Activated T-helper 1 cell treated with anti-CD3 and anti-CD28 coated beads, Interleukin-12 subunit alpha, Interleukin-12 subunit beta, Interleukin-2, Interleukin-4 antibody, amounts not matched to agents 30 ng/mL and 10 ng/mL and 1 ng/mL, durations not matched to agents 14 hours and 24 hours and 36 hours (primary cell): ENCODE measurements at places on chromosomes 7 and 10.

DNA sequence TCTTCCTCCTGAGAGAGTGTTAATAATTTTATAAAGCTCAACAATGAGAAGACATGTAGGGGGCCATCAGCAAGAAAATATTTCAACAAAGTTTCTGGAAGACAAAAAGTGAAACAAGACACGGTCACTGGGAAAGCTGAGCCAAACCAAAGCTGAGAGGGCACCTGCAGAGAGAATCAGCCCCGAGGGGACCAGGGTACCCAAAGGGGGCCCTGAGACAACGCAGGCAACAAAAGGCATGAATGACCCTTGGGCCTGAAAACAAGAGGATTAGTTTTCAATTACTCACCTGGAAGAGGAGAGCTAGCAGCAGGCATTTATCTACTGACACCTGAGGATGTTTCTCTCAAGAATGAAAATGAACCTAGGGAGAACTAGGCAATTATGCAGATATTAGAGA, 461.2 kb upstream of the MGMT start:
- DNase-seq: no peak

GRCh38 chr7:47738563-47739166, 156.8 kb upstream of the TNS3 start:
- DNase-seq: no peak

DNA sequence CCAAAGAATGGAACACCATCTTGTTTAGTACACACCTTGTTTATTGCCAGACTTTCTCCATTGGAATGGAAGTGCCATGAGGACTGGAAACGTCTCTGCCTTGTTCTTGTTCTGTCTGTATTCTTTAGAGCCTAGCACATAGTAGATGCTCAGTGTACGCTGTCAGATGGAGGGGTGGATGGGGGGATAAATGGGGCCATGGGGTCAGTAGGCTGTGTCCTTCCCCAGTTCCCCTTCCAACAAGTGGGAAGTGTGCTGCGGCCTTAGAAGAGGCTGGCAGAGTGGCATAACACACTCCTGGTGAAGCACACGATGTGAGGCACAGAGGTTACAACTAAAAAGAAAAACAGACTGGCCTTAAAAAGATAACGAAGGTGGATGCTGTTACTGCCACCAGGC, 61.9 kb downstream of the TMEM209 start:
- DNase-seq: no peak

- no peak for DNase-seq
Measured at GRCh38 chr10:120538091-120538490, 81.1 kb downstream of the PLPP4 start.

DNA sequence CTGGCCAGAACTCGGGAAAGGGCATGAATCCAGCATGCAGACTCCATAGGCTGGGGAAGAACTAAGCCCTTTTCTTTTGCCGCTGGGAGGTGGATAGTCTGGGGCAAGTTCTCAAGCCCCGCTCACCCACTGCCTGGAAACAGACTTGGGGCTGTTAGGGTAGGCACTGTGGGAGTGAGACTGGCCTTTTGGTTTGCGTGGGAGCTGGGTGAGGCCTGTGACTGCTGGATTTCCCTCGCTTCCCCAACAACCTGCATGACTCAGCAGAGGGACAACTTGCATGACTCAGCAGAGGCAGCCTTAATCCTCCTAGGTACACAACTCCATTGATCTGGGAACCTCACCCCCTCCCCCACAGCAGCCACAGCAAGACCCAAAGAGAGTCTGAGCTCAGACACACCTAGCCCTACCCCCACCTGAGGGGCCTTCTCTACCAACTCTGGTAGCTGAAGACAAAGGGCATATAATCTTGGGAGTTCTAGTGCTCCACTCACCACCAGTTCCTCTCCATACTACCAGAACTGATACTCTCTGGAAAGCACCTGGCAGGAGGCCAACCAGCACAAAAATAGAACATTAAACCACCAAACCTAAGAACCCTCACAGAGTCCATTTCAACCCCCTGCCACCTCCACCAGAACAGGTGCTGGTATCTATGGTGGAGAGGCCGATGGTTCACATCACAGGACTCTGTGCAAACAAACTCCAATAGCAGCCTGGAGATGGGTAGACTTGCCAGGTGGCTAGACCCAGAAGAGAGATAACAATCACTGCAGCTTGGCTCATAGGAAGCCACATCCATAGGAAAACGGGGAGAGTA, 81.4 kb upstream of the LAMB4 start:
- no peak for DNase-seq

DNA sequence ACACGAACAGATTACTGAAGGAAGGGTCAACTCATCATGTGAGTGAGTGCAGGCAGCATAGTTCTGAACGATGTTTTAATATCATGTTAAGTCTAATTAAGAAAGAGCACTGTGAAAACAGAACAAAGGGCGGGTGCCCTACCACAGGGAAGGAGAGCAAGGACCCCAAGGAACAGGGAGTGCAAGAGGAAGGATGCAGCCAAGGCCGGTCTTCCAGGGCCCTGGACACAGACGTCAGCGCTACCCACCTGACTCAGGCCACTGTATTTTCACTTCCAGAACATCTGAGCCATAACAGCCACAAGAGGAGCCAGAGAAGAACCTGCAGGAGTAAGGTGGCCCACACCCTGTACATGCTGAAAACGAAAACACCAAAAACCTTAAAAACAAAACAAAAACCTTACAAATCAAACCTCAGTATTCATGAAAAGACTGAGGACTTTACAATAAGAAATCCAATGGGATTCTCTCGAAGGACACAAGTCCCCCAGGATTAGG, 506.1 kb upstream of the AKR1E2 start:
- DNase-seq: no peak

DNA sequence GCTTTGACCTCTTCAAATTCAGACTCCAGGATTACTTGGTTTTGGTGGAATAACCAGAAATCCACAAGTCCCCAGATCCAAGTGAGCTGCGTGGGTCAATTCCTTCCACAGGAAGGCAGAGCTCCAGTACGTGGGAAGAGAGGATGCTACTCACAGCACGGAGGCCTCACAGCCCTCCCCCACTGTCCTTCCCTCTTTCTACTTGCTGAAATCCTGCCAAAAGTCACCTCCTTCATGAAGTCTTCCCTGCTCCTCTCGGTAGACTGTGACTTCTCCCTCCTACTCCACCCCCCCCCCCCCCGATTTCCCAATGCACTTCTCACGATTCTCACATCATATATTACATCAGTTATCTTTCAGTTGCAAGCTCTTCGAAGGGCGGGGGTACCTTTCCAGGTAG, 12.3 kb downstream of the CAMK2G start:
- no peak for DNase-seq

DNA sequence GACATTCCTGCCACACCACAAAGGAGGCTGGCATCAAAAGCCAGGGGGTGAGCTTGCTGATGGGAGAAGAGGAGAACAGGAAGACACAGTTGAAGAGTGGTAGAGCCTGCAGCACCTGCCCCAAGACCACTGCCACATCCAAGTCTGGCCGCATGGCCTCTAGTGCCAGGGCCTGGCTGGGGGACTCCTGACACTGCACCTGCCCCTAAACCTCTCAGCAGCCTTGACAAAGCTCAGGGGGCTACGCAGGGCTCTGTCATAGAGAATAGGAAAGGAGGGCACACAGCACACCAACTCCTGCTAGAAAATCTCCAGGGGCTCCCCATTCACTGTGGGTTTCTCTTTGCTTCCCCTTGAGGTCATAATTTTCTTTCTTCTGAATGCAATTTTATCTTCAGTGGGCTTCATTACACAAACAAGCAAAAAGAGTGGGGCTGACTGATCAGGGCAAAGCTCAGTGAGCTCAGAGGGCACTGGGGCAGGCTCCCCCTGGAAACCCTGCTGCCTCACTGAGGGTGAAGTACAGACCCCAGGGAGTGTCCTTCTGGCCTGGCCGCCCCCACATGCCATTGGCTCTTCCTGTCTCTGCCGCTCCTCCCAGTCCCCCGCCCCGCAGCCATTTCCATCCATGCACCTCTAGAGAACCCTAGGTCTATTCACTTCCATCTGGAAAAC, 37.2 kb downstream of the VOPP1 start:
- DNase-seq: no peak

DNA sequence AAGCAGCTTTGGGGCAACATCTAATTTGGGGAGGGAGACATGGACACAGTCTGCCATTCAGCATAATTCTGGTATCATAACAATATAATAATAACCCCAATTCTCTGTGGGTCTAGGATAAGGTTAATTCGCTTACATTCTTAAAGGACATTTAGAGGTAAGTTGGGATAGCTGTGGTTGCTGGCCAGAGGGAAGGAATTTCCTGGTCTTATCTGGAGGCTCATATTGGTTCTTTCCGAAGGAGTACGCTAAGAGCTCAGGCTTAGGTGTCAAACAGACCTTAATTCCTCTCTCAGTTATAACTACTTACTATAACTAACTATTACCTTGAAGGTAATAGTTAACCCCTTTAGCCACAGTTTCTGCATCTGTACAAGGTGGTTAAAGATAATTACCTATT, 68.8 kb downstream of the SPAG6 start:
- no peak for DNase-seq

DNA sequence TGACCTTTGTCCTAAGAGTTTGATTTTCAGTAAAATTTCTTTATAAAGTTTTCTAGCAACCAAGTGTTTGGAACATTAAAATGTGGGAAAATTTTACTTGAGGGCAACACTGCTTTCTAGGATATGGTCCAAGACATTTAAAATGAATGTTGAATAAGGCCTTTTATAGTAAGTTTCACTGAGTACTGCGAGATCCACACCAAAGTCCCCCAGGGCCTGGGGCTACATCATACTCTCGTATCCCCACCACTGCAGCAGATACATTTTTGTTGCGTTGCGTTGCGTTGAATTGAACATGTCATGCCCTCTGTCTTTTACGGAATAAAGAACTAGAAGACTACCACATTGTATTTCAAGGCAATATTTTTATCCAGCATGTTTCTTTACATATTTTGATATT, 44.5 kb downstream of the PRTFDC1 start:
- DNase-seq: no peak

DNA sequence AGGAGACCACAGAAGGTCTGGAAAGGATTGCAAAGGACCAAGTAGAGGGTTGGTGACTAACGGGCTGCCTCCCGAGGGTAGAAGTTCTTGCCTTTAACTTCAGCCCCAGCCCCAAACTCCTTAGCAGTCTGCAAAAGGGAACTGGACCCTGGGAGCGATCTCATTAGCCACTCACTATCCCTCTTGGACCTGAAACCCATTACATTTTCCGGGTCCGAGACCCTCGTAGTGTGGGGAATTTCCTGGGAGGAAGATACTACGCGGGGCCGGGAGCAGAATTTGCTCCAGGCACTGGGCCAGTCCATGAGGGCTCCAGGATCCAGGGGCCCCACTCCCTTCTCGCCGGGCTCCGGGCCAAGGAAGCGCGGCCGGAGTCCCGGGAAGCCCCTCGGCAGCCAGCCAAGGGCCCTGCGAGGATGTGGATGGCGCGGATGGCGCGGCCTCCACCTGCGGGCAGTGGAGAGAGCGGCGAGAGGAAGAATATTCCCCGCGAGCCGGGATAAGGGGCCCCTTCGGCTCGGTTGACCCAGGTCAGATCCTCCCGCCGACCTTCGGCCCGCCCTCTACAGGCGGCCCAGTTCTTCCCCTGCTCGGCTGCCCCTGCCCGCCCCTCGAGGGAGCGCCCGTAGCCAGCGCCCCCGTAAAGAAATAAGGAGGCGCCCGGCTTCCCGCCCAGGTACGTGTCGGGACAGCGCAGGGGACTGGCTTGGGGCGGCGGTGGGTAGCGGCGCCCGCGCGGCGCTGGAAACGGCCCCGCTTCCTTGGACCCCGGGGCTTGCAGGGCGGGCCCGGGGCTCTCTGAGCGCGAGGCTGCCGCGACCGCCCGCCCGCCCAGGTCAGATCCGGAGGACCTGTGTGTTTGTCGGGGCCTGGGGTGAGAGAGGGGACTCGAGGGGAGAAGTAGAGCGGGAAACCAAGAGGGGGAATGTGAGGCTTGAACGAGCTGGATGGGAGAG, at the start of gene MYO3A:
Gene MYO3A (plus strand): TSS at position 577 of the 956 bp plus-strand sequence. CDS start 17,882 bp downstream, outside the sequence.
- no peak for DNase-seq

DNA sequence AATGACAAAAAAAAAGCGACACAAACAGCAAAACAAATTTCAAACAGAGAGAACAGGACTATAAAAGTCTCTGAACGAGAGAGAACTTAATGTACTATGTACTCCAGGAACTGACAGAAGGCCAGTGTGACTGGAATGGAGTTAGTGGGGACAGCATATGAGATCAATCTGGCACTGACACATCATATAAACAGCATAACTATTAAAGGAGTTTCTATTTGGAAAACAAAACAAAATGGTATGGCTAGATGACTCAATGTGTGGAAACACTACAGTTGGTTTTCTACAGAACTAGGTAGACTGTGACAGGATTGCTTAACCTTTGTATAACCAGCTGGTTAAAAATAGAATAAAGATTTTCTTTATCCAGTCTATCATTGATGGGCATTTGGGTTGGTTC, 232.9 kb upstream of the KAT6B start:
- DNase-seq: no peak

DNA sequence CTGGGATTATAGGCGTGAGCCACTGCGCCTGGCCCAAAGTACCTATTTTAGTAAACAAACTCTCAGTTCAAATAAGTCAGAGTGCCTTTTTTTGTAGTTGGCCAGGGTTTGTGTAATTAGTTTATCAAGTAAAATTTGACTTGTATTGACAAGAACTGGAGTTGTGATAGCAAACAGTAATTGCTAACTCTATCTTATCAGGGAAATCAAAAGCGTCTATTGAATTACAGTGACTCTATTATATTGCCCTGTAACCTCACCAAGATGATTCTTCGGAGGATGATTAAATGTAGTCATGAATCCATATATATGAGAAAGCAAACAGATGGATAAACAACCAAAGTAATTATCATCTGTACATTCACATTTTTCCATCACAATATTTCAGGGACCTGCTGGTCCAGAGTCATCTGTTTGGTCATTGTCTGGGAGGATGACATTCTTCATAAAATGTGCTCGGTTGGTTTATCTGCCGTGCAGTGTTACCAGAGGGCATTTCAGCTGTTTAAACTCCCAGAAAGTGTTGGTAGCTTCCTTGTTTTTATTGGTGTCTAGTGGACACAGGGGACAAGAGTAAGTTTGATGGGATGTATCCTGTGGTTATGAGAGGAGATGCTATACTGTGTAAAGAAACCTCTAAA, 35.6 kb downstream of the DOCK1 start:
- no peak for DNase-seq

DNA sequence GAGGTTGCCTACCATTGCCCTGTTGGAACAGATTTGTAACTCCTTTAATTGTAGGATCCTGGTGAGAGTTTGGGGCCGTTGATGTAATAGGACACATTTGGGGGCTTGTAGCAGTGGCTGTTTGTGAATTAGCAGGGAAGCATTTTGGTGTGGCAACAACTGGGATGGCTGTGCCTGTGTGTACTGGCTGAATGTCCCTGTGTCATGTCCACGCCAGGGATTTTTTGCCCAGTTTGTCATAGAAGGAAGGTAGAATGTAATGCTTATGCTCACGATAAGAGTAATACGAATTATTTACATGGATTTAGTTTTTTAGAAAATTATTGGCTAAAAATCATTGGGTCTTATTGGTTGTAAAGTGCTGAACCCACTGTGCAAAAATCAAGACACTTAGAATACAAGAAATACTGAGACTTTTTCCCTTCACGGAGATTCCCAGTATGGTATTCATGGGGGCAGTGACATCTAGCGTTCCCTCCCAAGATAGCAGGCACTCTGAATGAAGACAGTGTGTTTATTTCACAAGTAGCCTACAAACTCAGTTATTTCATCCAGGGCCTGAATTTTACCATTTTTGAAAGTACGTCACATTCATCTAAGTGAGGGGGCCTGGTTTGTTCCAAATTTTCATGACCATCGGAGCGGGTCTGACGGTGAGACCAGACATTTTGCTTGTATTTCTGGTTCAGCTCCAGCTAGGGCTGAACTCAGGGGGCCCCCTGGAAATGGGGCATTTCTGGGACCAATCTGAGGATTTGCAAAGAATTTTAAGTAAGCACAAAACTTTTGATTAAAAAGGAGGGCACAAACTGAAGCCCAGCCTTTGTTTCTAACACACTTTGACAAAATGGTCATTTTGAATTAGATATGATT, 74.7 kb downstream of the CACNB2 start:
- no peak for DNase-seq
